NCI-H187 (cell line): ENCODE measurements at places on chromosomes 1 and 21.

DNA sequence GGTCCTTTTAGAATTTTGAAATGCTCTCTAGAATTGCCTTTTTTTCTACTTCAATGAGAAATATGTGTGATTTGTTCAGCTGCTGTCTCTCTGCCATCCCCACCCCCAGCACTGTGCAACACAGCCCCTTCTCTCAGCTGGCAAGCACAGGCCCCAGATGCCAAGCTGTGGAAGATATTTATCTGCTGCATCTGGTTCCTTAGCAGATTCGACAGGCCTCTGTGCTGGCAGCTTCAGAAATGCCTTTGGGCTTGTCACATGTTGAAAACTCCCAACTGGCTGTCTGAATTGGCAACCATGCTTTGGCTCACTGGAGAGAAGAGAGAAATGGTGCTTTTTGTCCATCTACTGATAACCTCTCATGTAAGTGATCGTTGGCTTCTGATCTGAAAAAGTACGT is 206.7 kb upstream of the C1orf87 start:
- DNase-seq = no peak

DNA sequence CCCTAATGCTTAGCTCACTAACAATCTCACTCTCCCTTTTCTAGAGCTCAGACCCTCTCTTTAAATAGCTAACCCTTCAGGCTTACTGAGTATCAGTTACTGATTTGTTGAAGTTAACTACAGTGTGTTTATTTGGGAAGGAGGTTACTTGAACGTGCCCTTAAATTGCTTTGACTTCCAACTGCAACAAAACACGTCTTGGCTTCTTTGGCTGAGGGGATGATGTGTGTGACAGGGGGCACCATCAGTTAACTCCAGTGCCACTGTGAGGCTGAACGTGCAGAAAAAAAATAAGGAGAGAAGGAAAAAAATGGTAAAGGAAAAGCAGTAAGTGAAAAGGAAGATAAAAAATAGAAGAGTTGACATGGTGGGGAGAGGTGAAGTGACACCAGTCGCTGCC is 75.1 kb upstream of the NRIP1 start:
- DNase-seq = no peak

DNA sequence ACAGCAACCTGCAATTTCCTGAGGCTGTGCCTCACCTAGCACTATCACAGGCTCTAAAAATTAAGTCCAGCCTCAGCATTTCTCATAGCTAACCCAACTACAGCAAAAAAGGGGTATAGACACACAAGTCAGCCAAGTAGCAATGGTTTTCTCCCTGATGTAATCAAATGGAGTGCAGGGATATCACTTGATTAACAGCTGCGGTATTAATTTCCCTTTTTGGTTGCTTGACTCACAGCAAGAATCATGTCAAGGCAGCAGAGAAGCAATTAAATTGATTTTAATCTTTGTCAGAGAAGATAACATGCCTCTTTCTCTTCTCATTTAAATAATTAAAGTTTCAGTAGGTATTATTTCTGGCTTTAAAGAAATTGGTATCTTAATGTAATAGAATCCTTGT is 278.9 kb downstream of the RWDD3 start:
- DNase-seq = no peak

DNA sequence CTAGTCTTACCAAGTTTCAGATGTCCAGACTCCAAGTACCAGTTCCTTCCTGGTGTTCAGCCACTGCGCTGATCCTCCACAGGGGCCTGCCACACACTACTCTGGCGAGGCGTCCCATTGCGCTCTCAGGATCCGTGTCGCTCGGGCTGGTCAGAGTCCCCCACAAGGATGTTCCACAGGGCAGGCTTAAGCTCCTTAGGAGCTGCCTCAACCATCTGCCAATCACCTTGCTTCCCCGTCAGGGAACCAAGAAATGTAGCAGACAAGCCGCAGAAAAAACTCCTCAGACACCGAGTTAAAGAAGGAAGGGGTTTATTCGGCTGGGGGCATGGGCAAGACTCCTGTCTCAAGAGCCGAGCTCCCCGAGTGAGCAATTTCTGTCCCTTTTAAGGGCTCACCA is 9.8 kb downstream of the OR2W3 start:
- DNase-seq = no peak

DNA sequence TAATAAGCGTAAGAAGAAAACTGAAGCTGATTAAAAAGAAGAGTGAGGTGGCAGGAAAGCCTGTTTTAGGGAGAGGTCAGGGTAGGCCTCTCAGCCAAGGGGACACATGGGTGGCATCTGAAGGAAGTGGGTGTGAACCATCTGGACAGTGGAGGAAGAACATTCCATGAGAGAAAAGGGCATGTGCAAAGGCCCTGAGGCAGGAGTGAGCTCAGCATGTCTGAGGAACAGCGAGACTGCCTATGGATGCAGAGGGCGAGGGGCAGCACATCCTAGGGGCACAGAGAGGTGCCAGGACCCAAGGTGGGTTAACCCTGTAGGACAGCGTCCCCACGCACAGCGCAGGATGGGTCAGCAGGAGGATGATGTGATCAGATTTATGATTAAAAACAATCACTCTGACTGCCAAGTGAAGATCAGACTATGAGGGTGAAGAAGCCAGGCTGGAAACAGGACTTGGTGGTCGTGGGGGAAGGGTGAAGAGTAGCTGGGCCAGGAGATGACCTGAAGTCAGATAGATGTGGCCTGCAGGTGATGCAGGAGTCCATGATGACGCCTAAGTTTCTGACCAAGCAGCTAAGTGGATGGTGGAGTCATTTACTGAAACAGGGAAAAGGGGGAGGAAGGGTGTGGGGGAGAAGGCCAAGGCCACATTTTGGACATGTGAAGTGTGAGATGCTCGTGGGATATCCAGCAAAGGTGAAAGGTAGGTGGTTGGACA is 37.9 kb downstream of the PABPC4 start:
- no peak for DNase-seq

DNA sequence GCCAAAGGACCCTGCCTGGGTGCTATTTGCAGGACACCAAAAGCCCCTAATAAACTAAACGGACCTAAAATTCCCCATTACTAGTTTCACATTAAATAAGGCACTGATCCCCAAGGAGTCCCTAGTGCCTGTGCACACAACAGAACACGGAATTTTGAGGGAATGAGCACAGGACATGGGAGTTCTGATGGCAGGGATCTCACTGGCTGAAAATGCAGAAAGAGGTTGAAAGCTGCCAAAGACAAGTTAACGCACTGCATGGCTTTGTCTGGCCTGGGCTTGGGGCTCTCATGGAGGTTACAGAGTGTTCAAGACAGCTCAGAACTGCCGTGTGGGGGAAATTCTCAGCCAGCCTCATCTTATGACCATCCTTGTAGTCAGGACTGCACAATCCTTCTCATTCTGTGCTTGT is 15.6 kb upstream of the ATP1B1 start:
- DNase-seq = no peak

- DNase-seq = no peak
Observed at GRCh38 chr1:237386362-237387143, 344.6 kb downstream of the RYR2 start.

GRCh38 chr1:21914880-21915640 is 22.1 kb downstream of the HSPG2 start:
- no peak for DNase-seq

DNA sequence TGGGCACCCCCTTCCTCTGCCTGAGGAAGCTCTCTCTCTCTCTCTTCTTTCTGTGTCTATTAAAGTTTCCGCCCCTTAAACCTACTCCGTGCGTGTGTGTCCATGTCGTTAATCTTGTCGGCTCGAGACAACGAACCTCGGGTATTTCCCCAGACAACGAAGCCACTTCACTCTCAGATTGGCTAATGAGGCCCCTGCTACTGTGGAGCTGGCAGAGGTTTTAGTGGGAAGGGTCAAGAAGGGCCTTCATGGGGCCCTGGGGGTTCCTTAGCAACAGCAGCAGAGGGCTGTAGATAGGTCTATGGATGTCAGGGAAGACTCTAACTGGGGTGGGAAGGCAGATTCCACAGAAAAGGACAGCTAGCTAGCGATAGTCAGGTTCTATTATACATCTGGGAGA is 239.8 kb upstream of the RAB4A start:
- no peak for DNase-seq

- DNase-seq = no peak
Observed at GRCh38 chr1:189530162-189530561, 947.5 kb downstream of the BRINP3 start.

DNA sequence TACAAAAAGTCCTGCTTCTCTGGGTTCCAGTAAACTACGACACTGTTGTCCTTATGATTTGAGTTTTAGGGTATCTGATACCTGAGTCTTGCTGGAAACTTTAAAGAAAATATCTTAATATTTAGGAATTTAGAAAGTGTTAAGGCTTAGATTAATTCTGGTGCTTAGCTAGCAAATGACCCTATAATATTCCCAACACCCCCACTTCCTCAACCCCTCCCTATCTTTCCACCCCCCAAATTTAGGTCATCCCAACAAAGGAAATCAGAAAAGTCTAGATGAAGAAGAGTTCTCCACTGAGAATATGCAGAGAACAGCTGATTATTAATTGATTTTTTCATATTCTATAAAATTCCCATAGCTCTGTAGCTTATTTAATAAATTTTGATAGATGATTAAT is 11.7 kb downstream of the STX12 start:
- no peak for DNase-seq

GRCh38 chr1:78586572-78586971 is 33.7 kb upstream of the IFI44L start:
- no peak for DNase-seq

DNA sequence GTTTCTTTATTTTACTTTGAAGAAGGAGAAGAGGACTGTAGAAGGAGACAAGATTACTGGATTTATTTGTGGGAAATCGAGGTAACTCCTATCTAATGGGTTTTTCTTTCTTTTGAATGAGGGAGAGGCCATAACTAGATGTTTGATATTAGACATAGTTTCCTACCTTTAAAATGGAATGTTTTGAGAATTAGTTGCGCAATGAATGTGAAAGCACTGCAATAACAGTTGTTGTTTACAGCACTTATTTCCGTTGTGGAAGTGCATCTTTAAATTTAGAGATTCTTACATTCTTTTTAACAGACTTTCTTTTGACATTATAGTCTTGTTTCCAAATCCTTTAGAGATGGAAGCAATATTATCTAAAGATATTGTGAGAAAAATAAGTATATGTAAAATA is 229.0 kb downstream of the SRGAP2C start:
- no peak for DNase-seq

DNA sequence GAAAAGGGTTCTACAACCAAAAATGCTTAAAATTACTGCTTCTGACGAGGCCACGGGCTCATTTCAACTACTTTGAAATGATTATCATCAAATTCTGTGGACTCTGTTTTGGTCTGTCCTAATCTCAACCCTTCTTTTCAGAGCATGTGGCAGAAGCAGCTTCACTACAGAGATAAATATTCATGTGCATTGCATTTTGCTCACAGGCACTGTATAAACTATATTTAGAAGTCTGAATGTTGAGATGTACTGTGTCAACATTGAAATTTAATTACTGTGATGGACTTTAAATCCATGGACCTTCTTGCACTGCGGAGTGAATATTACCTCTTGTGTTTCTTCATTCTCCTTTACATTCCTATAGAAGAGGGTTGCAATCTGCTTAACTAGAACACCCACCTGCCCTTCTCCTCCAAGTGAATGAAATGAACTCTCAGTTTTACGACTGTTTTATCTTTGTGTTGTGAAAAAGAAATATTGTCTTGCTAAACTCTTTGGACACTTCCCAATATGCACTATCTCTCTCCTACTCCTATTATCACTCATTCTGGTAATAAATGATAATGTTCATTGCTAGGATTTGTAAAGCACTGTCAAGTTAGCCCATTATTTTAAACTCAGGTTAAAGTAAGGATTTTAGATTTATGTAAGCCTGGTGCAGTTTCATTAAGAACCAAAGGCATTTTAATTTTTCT is 281.2 kb upstream of the ST6GALNAC5 start:
- DNase-seq = no peak

- no peak for DNase-seq
Observed at GRCh38 chr1:161047436-161048420, 2.0 kb upstream of the USF1 start.

DNA sequence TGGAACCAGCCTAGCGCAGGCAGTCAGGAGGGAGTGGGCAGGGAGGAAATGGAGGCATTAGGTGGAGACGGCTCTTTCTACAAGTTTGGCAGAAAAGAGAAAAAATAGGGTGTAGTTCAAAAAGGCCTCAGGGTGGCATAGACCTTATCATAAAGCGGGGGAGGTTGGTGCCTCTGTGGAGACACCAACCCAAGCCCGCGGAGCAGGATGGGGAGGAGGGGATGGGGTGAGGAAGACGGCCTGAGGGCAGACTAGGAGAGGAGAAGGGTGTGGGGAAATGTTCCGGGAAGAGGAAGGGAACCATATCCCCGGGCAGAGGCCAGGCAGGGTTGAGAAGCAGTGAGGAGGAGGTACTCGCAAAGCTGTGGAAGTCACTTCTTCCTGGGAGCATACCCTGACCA is 17.4 kb upstream of the SHE start:
- no peak for DNase-seq

DNA sequence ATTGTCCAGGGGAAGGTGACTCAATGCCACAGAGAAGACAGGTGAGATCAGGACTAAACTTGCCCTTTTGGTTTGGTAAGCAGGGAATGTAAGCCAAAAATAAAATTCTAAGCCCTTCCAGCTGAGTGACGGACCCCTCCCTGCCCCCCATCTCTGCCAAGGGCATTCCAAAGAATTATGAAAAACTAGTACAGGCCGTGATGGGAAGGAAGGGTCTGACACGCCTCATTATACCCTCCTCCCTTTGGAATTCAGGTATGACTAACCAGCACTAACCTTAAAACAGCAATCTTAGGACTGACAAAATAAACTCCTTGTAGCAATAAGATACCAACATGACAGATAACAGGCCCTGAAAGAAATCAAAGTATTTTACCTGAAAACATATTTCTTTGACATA is 99.6 kb downstream of the GABPA start:
- DNase-seq = no peak

DNA sequence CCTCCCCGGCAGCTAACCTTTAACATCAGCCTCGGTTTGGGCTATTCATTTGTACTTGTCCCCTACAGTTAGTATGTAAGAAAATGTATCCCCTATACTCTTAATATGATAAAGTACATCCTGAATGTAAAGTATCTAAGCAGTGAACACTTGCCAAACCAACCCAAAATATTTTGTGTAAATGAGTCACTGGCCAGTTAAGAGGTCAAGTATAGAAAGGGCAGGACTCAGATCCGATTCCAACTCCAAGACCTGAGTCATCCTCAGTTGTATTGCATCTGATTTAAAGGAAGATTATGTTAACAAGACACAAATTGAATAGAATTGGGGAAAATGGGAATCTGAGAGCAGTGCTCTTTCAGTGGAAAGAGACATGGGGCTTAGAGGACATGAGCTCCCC is 84.4 kb downstream of the CD58 start:
- DNase-seq = no peak

- DNase-seq = no peak
Observed at GRCh38 chr1:1721201-1721600, 3.0 kb downstream of the CDK11A start.

DNA sequence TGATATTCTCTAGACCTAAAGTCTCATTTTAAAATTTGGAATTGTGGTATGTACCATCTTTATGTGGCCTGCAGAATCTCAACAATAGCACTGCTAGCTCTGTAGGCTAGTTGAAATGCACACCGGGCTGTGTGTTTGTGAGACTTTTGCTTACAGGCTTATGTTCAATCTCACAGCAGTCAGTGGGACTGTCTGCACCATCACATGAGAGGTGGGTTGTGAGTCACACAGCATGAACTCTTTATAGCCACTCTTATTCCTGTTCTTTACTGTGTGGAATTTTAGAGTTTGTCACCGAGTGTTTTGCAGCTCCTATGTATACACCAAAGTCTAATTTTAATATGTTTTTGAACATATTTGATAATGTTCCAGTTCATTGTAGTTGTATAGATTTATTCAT is 74.6 kb downstream of the RASAL2 start:
- DNase-seq = no peak
